ENCODE measurements at places on chromosomes 7 and 10.
A peak's percentile ranks its signal among the peaks of the same experiment; 100 is the strongest.

GRCh38 chr7:133372337-133372736, 119.5 kb downstream of the EXOC4 start:
- DNase-seq, result no peak

DNA sequence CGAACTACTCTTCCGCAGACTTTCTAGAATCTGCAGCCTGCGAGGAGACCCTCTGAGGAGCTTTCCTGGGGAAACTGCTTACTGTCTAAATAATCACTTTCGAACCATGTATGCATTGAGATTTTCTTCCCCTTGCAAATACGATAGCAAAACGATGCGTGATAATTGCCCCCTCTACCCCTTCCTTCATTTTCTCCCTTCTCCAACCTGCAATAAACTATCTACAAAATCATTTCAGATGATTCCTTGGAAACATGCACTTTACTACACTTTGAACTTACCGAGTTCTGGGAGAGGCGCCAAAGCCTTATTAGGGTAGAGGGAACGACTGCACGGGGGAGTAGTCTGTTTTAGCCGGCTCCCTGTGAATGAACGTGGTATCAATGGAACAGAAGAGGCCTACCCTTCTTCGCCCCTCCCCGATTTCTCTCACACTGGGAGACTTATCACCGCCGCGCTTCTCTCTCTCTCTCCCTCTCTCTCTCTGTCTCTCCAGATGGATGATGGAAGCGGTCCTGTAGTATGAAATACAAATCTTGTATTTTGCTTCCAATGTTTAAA, at the start of gene FGFBP3:
TSS of gene FGFBP3 (minus strand) at position 370 of the 561 bp plus-strand sequence. CDS start 517 bp downstream, outside the sequence.
- DNase-seq, result no peak

DNA sequence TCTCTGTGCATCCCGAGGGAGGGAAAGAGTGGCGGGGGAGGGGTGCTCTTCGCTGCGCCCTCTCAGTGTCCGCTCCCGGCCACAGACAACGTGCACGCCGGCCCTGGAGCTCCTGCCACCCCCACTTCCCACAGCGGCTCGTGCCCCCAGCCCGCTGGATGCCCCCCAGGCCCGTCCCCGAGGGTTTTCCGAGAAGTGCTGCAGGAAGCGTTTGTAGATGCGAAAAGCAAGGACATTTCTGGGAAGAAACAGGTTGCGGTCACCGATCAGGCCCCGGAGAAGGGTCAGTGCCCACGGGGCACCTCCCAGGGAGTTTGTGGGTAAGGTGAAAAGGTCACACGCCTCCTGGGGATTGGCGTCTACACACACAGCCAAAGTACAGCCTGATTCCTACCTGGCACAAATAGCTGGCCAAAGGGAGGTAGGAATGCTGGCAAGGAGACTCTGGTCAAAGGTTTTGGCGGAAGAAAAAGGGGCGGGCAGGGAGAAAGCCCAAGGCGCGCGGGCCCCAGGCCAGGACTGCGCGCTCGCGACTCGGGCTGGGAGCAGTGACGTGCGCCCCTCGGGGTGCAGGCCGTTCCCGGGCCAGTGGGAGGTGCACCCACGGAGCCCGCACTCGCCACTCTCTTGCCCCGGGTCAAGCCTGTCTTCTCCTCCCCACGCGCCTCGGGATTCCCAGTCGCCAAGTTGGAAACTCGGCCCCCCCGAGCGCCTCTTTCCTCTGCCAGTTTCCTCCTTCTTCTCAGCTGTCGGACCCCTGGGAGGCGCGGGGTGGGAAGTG, 1.5 kb upstream of the NRP1 start:
- peak; percentile 83 for DNase-seq

DNA sequence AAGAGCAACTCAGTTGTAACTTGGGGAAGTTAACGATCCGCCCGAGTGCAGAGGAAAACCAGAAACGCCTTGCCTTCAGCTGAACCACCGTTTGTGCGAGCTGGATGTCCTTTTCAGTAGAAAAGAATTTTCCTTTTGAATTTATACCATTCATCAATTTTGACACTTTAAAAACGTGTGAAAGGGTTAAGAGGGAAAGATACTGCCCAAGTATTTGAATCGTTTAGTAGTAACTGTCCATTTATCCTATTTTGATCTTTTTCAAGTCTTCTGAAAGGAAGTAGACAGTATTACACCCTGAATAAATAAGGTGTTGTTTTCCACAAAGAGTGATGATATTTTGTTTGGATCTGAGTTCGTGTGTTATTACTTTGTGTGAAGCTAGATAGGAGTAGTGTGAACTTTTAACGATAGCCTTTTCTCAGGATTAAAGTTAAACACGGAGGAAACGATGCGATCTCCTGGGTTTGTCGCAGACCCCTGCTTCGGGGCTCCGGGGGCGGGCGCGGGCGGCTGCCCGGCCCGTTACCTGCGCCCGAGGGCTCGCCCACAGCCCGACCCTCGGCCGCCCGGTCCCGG, 830 bp upstream of the BMI1 start:
- no peak for DNase-seq

DNA sequence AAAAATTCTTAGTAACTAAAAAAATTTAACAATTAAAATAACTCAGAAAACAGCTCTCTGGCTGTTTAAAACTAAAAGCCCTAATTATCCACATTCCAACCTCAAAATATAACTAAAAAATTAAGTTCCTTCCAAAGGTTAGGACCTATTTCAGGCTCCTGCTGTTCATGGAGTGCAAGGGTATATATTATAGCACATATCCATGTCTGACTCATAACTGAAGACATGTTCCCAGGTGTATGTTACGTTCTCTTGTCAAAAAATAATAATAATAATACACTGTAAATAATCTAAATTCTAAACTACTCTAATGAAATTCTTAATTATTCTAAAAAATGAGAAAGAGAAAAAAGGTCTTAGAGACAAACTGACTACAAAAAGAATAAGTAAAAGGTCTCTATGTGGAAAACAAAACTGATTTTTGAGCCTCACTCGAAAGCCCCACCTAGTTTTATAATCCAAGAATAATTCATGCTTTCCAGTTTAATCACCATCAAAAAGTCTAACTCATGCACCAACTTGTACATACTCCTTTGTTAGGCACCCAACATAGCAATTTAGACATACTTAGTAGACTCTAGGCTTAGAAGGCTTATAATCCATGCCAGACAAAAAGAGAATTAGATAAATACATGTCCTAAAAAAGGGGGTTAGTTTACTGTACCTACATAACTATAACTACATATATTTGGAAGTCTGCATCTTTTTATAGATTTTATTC, 171.4 kb downstream of the KMT2E start:
- no peak for DNase-seq

DNA sequence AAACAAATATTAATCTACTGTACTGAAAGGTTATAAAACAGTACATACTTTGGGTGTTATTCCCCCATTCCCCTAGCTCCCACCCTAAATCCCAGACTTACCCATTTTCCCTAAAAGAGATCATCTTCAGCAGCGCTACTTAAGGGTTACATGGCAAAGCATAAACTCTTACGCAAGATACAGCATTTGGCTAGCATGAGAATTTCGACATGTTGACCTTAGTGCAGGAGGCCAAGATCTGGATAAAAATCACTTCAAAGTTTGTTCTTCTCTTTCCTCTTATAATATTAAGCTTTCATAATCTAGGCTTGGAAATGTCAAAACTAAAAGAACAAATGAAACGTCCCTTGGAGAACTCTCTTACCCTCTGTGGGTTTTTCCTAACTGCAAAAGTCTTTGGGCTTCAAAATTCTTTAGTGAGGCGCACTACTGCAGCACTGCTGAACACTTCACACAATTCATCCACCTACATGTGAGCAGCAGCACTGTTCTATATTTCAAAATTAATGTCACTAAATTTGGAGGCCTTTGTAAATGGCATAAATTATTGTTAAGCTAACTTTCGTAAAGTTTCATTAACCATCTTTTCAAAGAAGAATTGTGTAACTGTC, 59.5 kb upstream of the PDLIM1 start:
- no peak for DNase-seq

DNA sequence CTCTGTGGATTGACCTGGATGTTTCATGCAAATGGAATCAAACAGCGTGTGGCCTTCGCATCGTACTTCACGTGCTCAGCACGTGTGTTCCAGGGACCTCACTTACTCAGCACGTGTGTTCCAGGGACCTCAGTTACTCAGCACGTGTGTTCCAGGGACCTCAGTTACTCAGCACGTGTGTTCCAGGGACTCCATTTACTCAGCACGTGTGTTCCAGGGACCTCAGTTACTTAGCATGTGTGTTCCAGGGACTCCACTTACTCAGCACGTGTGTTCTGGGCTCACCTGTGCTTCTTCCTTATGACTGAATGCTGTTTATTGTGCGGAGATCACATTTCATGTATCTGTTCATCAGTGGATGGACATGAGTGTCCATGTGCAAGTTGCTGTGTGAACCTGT, 22.0 kb downstream of the INPP5A start:
- DNase-seq, result no peak

DNA sequence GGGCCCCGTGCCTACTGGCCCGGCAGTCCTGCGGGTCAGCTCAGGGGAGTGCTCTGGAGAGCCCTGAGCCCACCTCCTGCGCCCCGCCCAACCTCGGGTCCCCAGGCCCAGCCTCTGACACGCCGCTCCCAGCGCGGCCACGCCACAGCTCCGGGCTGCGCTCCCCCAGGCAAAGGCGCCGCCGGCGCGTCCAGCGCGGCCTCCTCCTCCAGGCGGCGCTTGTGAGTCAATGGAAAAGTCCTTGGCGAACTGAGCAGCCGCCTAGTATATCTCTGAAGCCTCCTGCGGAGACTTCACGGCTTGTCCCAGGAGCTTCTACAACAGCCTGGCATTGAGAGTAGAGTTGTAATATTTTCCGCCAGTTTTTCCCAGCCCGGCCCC, 29.5 kb upstream of the BMS1 start:
- no peak for DNase-seq

DNA sequence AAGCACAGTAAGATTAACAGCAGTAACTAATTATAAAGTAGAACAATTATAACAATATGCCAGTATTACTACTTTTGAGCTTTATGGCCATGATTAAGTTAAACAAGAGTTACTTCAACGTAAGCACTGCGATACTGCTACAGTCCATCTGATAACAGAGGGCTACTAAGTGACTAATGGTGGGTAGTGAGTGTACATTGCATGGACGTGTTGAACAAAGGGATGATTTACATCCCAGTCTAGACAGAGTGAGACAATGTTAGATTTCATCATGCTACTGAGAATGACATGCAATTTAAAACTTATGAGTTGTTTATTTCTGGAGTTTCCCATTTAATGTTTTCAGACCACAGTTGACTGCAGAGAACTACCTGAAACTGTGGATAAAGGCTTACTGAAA, 45.6 kb downstream of the TPST1 start:
- no peak for DNase-seq

DNA sequence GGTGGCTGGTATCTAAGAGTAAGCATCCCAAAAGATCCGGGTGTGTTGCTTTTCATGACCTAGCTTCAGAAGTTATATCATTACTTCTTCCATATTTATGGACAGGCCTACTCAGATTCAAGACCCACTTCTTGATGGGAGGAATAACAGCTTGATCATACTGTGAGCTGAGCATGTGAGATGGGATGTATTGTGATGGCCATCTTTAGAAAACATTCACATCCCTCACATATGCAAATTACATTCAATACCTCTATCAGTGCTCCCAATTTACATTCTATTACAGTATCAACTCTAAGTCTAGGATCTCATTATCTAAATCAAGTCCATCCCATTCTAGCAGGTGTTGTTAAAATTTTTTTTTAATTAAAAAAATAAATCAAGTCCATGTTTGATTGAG, 99.8 kb upstream of the OIT3 start:
- DNase-seq, result no peak

- no peak for DNase-seq
These were observed 4.5 kb downstream of the STAM start for GRCh38 chr10:17648243-17649035.

DNA sequence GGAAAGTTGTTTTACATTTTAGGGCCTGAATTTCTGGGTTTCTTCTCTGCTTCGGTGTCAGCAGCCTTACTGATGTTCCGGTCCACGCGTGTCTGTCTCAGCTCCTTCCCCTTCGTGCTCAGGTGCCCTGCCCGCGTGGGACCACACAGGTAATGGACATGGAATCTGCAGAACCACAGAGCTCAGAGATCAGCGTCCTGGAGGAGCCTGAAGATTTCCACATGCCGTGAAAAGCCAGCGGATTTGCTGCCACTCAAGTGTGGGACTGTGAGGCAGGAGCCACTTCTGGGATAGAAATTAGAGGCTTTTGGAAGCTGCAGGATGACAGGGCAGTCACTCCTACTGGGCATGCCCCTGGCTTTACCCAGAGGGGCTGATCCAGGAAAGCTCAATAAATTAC, 666.1 kb upstream of the FOXK1 start:
- no peak for DNase-seq

- DNase-seq, result no peak
These were observed 38.5 kb downstream of the VIPR2 start for GRCh38 chr7:159105832-159106811.

DNA sequence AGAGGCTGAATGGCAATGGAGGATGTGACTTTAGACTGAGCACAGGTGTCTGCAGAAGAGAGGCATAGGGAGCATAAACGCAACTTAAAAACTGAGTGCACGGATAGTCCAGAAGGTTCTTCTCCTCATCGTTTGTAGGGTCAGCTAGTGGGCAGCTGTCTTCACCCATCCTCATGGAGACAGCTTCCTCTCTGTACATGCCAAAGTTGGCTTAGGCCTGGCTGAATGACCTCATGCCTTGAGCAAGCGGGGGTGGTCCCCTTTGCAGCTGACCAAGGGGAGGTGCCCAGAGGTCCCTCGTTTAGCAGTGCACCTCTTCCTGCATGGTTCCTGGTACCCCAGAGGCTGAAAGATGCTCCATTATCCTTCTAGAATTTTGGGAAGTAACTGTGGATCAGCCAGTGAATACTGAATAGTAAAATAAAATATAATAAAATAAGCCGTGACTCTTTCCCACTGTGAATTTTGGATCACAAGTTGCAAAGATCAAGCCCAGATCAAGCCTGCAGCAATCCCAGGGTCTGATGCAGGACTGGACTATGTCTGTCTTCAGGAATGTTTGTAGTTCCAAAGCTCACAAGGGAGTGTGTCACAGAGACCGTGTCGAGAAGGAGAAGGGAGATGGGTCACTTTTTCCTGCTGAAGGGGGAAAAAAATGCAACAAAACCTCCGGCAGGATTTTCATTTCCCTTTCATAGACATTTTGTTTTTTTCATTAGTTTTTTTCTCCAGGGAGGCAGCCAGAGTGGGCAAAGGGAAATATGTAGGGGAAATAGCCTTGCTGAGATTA, 295.3 kb upstream of the MKI67 start:
- DNase-seq, result no peak

DNA sequence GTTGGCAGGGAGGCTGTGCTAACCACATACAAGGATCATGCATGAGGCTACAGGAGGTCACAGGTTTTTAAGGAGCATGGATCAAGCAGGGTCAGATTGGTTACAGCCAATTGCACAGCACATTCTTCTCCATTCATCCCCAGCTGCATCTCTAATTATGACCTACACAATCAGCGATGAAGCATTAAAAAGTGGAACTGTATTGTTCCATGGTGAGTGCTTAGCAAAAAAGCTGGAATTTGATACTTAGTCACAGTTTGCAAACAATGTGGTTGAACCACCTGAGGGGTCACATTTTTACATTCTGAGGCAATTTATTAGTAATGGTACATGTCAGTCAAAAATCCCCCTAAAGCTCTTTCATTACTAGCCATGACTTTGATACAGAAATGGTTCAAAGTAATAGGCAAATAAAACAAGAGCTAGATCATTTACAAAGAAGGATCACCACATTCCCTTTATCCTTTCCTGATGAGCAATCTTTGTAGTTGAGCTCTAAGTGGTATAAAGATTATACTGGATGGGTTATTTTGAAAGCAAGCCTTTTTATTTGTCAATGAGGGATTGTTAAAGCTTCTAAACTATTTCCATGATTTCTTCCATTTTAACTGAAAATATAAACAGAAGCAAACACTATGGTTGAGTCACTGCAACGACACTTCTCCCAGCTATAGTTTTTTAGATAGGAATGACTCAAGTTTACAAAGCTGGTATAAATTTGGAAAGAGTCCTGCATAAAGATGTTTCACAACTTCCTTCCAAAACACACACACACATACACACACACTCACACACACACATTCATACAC, 217.8 kb upstream of the SEMA3A start:
- no peak for DNase-seq

Measured in coronary artery (tissue), 2 donors.